Mesenchymal stem cell (in vitro differentiated cells and primary cell): ENCODE measurements at places on chromosomes 2 and 18.

DNA sequence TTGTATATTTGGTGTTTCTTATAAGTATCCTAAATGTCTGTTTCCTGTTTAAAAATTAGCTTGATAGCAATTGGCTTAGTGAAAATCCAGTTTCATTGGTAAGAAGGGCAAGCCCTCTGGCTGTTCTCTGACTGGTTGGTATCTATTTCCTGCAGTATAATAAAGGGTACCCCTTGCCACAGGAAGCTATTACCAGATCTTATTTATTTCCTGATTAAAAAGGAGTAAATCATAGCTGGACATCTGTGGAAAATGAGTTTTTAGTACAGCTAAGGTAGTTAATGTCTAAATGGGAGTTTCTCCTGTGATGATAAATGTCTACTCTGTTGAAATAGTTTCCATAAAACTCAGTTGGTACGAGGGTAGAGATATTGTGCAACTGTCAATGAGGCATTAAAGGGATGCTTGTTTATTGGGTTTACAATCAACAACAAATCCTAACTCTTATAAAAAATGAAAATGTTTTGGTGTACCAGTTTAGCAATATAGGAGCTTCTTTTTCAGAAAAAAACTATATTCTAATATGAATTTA is 58.7 kb downstream of the FASTKD2 start:
- no peak for DNase-seq

DNA sequence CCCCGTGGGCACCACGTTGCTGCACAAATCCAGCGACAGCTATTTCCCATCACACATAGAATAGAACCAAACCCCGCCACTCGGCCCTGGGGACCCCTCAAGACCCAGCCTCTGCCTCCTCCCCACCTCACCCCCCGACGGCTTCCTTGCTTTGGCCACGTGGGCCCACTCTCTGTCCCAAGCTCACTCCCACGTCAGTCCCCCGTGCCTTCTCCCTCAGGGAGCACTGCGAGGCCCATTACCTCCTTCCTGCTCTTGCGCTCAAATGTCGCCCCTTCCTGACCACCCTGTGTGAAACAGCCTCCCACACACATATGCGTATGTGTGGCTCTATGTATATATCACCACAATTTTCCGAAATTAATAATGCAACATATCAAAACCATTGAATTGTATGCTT is 239.7 kb downstream of the SH3BP4 start:
- DNase-seq, result no peak

GRCh38 chr18:23885750-23886149 is 128.8 kb upstream of the TTC39C start:
- no peak for DNase-seq

GRCh38 chr2:102303589-102303988 is 7.8 kb upstream of the IL1RL1 start:
- DNase-seq, result no peak

DNA sequence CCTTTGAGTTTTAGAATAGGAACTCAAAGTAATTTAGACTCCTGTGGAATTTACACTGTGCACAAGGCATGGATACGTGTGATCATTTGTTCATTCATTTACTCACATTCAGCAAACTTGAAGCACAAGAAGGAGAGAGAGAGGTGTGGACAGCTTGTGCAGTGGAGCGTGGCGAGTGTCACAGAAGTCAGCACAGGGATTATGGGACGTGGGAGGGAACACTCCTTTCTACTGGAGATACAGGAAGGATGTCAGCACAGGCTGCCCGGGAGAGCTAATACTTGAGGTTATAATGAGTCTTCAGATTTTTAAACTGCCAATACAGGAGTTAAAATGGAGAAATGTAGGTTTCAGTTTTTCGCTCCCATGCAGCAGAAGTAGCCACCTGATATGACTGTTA is 7.0 kb downstream of the FAM228A start:
- DNase-seq, result no peak
